Activated T-helper 2 cell treated with anti-CD3 and anti-CD28 coated beads, Interferon-gamma antibody, Interleukin-2, Interleukin-4, amounts not matched to agents 10 μg/mL and 5 μg/mL and 100 μg/mL, durations not matched to agents 14 hours and 24 hours and 36 hours (primary cell): ENCODE measurements at places on chromosomes 2 and 18.

DNA sequence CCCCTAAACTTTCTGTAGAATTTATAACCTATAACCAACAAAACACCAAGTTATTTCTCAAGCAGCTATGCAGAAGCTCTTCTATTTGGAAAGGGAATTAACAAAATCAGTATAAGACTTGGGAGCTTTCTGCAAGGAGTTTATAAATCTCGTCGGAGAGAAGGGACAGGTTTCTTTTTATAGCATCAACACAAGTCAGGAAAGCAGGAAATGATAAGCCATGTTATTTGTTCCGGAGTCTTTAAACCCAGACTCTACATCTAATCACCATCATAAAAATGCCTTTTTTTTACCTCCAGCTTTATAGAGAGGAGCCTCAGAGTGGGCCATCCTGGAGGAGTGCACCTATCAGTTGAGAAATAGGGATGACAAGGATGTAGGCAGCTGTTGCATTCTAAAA lies 137.1 kb downstream of the DPP10 start:
- H3K27me3 ChIP-seq: no peaks in the 10 kb centered on the region
- H3K36me3 ChIP-seq: no peaks in the 10 kb centered on the region
- no peak overlapping the region for H3K27ac ChIP-seq

- no peak for DNase-seq
- H3K4me1 ChIP-seq: no peaks in the 10 kb centered on the region
- no peak overlapping the region for H3K4me3 ChIP-seq
- no peaks in the 10 kb centered on the region for H3K27me3 ChIP-seq
Observed at GRCh38 chr2:133326652-133327397, 241.4 kb downstream of the NCKAP5 start.

- H3K27me3 ChIP-seq: no peaks in the 10 kb centered on the region
- peaks cover 29% of the 10 kb centered on the region for H3K36me3 ChIP-seq
- H3K27ac ChIP-seq: no peak overlapping the region
- DNase-seq: no peak
Observed at GRCh38 chr18:70028084-70028483, 80.4 kb upstream of the CD226 start.

- peaks cover 17% of the 10 kb centered on the region for H3K27me3 ChIP-seq
- peaks cover 64% of the 10 kb centered on the region for H3K4me1 ChIP-seq
- peak overlapping the region; percentile 97 for H3K4me3 ChIP-seq
- H3K36me3 ChIP-seq: peaks cover 26% of the 10 kb centered on the region
- no peak for DNase-seq
Observed at GRCh38 chr2:12719400-12720277, 2.9 kb downstream of the TRIB2 start.

- peaks cover 41% of the 10 kb centered on the region for H3K27me3 ChIP-seq
- H3K4me1 ChIP-seq: peaks cover 6% of the 10 kb centered on the region
- H3K27ac ChIP-seq: no peak overlapping the region
- H3K36me3 ChIP-seq: no peaks in the 10 kb centered on the region
Observed at GRCh38 chr2:169653636-169654035, 40.6 kb downstream of the CFAP210 start.
